ENCODE measurements at places on chromosomes 4 and X.

DNA sequence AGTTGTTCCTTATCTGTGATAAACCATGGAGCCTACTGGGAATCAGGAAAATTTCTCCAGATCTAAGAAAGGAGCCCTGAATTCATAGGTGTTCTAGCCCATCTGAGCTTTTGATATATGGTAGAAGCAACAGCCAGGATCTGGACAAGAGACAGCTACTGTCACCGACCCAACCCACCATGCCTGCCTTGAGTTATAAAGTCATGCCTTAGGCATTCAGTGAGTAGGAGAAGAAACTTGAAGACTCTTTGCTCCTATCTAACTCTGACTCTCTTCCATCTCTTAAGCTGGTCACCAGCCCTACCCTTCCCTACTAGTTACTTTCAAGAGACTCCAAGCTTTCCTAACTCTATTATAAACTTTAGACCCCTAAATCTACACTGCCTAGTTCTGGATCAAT lies 83.9 kb upstream of the FAM9B start:
- DNase-seq = no peak

- no peak for DNase-seq
These were observed 237.1 kb downstream of the ZNF674 start for GRCh38 chrX:46308110-46308509.

DNA sequence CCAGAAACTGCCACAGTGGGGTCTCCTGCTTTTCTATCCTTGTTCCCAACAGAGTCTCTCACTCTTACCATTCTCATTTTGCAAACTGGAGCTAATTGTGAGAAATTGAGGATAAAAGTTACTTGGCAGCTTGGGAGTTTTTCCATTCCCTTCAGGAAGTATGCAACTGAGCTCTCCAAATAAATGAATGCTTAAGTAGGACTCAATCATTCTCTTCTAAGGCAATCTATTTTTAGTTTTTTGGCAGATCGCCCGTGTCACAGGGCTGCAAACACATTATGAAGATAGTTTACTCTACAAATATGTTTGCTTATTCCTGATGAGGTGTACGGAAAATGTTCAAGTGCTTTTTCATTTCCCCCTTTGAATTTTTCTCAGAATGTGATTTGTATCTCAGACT lies 5.3 kb downstream of the ASB11 start:
- DNase-seq = no peak

- no peak for DNase-seq
These were observed 16.8 kb upstream of the DHX15 start for GRCh38 chr4:24601121-24601520.

DNA sequence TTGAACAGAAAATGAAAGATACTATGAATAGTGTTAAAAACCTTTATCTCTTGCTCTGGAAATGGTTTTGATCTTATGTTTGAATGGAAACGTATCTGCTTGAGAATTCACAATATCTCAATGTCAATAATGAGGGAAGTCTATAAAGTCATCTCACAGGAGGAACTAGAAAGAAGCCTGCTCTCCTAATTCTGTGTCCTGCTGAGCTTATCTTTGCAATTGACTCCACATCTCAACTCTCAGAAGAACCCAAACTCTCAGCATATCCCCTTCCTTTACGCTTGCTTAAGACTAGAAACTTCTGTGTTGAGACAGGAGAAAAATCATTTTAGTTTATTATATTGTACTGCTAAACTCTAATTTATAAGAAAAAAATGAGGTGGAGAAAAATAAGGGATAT lies 8.3 kb upstream of the PF4V1 start:
- no peak for DNase-seq

GRCh38 chrX:120790118-120790517 lies 85.5 kb downstream of the CT47B1 start:
- DNase-seq = peak; percentile 75

- DNase-seq = no peak
These were observed 42.3 kb upstream of the PRSS12 start for GRCh38 chr4:118395057-118395644.

DNA sequence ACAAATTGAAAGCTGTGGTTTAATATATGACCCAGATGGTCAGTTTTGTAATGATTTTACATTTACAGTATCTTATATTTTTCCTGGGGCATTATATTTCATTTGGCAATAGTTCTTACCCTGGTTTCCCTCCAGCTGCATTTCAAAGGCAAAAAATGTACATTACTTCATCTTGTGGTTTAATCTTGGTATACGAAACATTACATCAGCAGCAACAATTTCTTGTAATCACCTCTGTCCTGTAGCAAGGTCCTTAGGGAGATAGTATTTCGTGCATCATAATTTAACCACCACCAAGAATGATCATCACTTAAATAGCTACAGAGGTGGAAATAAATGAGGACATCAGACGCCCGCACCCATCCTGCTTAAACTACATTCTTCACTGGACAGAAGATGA lies 48.8 kb downstream of the HS6ST2 start:
- DNase-seq = no peak

DNA sequence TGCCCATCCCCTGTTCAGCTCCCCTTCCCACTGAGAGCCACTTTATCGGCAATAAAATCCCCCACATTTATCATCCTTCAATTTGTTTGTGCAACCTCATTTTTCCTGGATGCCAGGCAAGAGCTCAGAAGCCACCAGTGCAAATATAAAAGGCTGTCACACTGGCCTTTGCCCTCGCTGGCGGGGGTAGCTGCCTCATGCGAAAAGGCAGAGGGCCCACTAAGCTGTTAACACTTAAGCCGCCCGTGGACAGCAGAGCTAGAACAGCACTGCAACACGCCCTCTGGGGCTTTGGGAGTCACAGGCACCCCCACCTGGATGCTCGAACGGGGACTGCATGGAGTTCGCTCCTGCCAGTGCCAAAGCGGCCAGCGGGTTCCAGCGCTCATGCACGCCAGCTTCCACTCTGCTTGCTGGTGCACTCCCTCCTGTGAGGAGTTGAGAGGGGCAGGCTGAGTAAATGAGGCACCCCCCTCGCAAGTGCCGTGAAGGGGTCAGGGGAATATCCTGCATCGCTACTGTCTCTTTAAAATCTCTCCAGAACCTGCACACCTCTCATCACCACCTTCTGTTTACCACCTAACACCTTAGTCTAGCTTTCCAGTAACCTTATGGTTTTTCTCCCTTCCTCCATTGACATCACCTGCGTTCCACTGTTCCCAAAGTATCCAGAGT lies 99.5 kb downstream of the SORBS2 start:
- no peak for DNase-seq

DNA sequence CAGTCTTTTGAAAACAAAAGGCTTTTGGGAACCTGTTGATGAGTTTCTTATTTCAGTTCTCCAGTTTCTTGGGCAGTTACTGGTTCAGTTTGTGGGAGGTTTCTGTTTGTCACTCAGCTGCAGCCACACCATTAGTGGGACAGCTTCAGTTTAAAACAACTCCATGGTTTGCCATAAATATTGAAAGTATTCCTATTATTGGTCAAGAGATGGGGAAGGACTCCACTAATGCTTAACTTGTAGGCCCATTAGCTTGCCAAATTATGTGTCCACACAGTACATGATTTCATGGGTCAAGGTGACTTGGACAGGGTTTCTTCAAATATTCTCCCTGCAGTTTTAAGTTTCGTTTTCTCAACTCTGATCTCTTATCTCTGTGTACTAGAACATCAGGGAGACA lies 15.5 kb upstream of the ASIC5 start:
- DNase-seq = no peak

GRCh38 chrX:36916941-36917340 lies 91.2 kb upstream of the FAM47C start:
- no peak for DNase-seq

DNA sequence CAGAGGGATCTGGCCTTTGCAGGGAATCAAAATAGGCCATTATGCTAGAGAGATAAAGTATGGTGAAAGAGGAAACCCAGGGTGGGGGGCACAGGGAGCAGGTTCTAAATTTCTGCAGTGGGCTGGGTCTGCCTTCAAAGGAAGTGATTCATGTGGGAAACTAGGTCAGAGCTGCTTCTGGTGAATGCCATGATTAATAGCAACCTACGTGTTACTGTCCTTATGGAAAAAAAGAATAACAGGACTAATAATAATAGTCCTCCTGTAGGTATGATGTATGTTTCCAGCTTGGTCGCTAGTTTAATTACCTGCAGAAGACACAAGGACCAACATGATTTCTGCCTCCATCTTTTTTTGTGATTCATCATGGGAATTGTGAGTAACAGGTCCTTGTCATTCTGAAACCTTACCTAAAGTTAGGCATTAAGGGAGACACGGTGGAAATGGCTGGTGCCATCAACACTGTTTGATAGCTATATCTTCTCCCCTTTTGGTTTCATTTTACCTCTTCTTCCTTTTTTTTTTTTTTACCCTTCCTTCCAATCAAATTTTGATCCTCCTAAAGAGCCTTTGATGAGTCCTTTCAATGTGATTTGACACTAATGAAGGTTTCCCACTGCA lies 180.4 kb downstream of the CPEB2 start:
- DNase-seq = no peak

DNA sequence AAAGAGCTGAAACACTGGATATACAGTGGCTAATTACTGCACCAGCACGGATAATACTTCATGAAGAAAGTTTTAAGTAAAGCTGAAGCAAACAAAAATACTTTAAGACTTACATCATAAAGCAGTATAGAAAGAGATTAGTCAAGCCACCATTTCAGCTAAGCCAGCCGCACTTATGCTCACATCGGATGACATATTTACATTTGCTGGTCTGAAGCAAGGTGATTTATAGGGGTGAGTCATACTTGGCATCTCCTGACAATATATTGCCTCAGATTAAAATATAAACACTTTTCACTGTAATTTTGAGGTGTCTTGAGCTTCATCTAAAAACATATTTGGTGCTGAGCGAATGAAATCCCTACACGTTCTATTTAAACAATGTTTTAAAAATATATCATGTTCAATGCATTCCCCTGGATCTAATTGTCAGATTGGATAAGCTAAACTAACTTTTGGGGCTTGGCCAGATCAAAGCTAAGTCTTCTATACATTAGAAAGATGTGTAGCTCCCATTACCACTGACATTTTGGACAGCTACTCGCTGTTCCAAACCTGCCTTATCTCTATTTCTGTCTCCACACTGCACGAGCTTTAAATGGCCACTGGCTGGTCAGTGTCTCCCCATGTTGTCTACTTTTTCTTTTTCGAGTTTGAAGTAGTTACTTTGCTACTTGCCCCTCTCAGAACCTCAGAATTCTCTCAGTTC lies 103.2 kb downstream of the VCX2 start:
- DNase-seq = no peak

- no peak for DNase-seq
These were observed 1118.7 kb downstream of the SH3BGRL start for GRCh38 chrX:82320569-82320968.

GRCh38 chrX:108397627-108398391 lies 40.4 kb downstream of the COL4A6 start:
- DNase-seq = no peak

DNA sequence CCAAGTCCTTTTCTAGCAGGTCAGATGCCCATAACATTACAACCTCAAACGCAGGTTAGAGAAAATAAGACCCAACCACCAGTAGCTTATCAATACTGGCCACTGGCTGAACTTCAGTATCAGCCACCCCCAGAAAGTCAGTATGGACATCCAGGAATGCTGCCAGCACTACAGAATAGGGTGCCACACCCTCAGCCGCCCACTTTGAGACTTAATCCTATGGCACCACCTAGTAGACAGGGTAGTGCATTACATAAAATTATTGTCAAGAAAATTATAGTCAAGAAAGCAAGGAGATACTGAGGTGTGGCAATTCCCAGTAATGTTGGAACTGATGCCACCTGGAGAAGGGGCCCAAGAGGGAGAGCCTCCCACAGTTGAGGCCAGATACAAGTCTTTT lies 19.9 kb upstream of the TRIM61 start:
- no peak for DNase-seq

DNA sequence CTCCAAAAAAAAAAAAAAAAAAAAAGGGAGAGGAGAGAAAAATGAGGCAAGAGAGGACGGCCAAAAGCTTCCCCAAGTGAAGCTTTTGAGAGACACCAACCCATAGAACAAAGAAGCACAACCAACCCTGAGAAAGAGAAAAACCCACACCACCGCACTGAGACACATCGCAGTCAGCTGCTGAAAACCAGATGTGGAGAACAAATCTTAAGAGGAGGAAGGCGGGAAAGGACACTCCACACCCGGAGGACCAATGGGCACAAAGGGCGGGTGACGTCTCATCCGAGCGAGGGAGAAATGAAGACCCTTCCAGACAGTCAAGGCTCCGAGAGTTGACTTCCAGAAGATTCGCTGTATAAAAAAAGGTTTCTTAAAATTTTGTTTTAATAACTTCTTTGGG lies 112.1 kb downstream of the AFAP1 start:
- DNase-seq = no peak

DNA sequence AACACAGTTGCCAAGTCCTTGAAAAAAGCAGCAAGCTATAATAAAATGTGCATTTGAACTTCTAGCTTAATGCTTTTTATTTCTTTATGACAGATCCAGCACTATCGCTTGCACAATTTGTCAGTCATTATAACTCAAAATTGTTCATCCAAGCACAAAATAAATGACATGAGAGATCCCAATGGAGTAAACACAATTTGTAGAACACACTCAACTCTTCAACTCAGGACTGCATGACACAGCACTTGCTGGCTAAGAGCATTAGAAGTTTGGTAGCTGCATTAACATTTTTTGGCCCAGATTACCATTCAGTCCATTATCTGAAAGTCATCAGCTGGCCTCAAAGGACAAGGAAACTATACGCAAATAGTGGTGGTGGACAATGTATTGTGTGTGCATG lies 530.1 kb downstream of the INPP4B start:
- DNase-seq = no peak

- DNase-seq = no peak
These were observed 1279.7 kb downstream of the ARAP2 start for GRCh38 chr4:34964613-34965012.

- DNase-seq = no peak
These were observed 62.6 kb downstream of the PKD2 start for GRCh38 chr4:88070031-88070430.

- DNase-seq = no peak
These were observed 176.7 kb downstream of the NPFFR2 start for GRCh38 chr4:72208421-72209075.

DNA sequence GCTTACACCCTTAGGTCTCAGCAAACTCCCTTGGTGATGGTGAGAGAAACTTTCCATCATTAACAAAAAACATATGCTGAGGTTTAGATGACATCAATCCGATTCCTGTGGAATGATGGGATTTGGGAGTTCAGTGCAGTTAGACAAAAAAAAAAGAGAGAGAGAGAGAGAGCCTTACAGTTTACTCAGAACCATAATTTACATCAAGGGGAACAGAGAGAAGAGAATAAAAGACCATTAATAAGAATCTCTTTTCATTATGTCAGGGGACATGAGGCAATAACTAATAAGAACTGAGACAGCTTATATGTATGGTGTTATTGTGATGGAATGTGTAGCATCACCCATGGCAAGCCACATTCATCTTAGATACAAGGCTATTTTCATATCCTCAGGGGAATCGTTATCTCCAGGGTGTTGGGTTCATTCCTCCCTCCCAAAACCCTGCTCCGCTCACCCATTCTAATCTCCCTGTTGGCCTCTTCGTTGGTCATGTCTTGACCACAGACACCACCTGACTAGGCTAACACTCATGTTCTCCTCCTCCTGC lies 175.7 kb upstream of the MXRA5 start:
- DNase-seq = no peak

GRCh38 chr4:107008115-107008514 lies 28.0 kb downstream of the DKK2 start:
- DNase-seq = no peak

GRCh38 chr4:189162888-189163287 lies 777.8 kb upstream of the FRG1 start:
- DNase-seq = no peak

GRCh38 chrX:44432641-44433040 lies 89.2 kb upstream of the EFHC2 start:
- DNase-seq = no peak
